Activated CD8-positive, alpha-beta memory T cell treated with anti-CD3 and anti-CD28 coated beads for 36 hours (primary cell): ENCODE measurements at places on chromosomes 4 and X. TPM values are rescaled to one million over a fixed set of nuclear protein-coding genes. Genes with fewer than 3 reads are reported as not detected.

GYPA gene
- total RNA-seq: not detected

SLC35A2 gene
- 27.3 TPM for total RNA-seq

SPIN2B gene
- 6.7 TPM for total RNA-seq

GLOD5 gene
- not detected for total RNA-seq

PNMA6E gene
- total RNA-seq: not detected

DUSP9 gene
- 0.11 TPM for total RNA-seq

RAB33A gene
- 16.4 TPM for total RNA-seq

STATH gene
- total RNA-seq: not detected

C4orf36 gene
- 0.44 TPM for total RNA-seq

HSFX2 gene
- 0.30 TPM for total RNA-seq

DIPK2B gene
- not detected for total RNA-seq

TCP11X1 gene
- total RNA-seq: not detected

RHOXF2 gene
- not detected for total RNA-seq

PPEF2 gene
- not detected for total RNA-seq

ODAPH gene
- total RNA-seq: not detected

OTC gene
- not detected for total RNA-seq

RNF212 gene
- 1.6 TPM for total RNA-seq

SLC9A7 gene
- total RNA-seq: 20.6 TPM

SPRY1 gene
- 83.3 TPM for total RNA-seq

GPR143 gene
- not detected for total RNA-seq

BST1 gene
- 0.38 TPM for total RNA-seq

MAGEB10 gene
- total RNA-seq: not detected

LDB2 gene
- total RNA-seq: not detected

FHDC1 gene
- total RNA-seq: 0.04 TPM

MND1 gene
- 24.3 TPM for total RNA-seq

CENPVL3 gene
- total RNA-seq: 0.23 TPM

SCOC gene
- total RNA-seq: 43.6 TPM

AR gene
- total RNA-seq: not detected
